ENCODE measurements at places on chromosomes 11 and 22.
A peak's percentile ranks its signal among the peaks of the same experiment; 100 is the strongest.

GRCh38 chr11:116217006-116217405, 555.8 kb downstream of the BUD13 start:
- DNase-seq = no peak

- no peak for DNase-seq
Observed at GRCh38 chr11:63621071-63621470, 6.8 kb upstream of the PLAAT3 start.

- peak; percentile 10 for DNase-seq
Observed at GRCh38 chr11:68968306-68969250, 12.2 kb downstream of the MRGPRD start.

DNA sequence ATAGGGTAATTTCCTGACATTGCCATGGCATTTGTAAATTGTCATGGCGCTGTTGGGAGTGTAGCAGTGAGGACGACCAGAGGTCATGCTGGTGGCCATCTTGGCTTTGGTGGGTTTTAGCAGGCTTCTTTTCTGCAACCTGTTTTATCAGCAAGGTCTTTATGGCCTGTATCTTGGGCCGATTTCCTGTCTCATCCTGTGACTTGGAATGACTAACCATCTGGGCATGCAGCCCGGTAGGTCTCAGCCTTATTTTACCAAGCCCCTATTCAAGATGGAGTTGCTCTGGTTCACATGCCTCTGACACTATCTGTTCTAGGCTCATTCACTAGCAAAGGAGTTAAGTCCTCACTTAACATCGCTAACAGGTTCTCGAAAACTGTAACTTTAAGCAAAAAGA, 1374.2 kb downstream of the FAM181B start:
- no peak for DNase-seq

DNA sequence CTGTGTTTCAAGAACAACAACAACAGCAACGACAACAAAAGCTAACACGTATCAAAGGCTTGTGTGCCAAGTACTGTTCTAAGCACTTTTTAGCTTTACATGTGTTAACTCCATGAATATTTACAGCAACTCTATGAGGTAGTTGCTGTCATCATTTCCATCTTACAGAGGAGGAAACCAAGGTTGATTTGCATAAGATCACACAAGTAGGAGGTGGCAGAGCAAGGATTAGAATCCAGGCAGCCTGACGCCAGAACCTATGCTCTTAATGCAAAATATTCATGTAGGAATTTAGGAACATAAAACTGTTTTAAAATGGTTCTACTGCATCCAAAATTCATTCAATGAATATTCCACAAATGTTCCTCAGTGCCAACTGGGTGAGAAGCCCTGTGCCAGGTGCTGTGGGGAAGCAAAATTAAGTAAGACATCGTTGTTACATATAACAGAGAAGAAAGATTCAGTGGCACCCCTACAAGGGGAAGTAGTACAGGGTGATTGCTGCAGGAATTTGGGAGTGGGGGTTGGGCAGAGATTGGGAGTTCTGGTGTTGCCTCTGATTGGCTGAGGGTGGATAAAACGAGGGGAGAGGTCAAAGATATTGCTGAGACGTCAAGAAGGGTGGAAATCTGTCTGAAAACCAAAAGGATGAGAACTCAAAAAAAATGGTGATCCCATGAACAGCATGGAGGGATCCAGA, 86.1 kb upstream of the ARHGAP20 start:
- no peak for DNase-seq

DNA sequence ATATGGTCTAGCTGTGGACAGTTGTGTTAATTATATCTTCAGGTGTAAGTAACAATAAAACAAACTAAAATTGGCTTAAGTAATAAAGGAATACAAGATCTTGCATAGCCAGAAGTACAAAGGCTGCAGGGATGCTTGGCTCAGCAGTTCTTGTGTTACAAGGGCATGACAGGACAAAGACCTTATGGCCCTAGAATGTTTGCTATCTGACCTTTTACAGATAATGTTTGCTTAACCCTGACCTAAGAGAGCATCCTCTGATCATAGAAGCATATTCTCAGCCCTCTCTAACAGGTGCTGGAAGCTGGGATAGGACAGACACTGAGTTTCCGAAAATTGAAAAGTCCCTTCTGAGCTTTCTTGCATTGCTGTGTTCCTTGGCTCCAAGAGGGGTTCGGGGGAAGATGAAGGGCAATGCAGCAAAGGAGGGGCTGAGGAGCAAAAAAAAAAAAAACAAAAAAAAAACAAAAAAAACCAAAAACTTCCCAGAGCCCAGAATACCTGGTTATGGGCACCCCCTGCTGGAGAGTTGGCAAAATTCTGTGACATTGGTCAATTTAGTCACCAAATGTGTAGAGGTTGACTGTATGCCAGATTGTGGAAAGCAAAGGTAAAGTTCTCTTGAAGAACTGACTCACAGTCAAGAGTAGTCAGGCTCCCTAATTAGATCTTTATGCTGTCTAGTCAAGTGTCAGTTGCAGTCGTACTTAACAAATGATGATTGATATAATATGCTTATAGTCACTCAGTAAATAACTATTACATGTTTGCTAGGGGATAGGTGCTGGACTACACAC, 10.4 kb upstream of the HIKESHI start:
- peak; percentile 34 for DNase-seq

Measured in skin of body (tissue), 3 donors.